ENCODE measurements at places on chromosomes 12 and 14. TPM values are rescaled to one million over a fixed set of nuclear protein-coding genes. Genes with fewer than 3 reads are reported as not detected.

KRT78 gene
- total RNA-seq: 0.73 TPM

OR6S1 gene
- not detected for total RNA-seq

CARMIL3 gene
- not detected for total RNA-seq

LRFN5 gene
- total RNA-seq: not detected

KLHDC1 gene
- 3.1 TPM for total RNA-seq

IL26 gene
- not detected for total RNA-seq

RPL10L gene
- total RNA-seq: not detected

SRRM4 gene
- total RNA-seq: 2.6 TPM

GRCh38 chr14:31787377-31787776 is 226.2 kb downstream of the NUBPL start:
- H3K27me3 ChIP-seq: no peaks in the 10 kb centered on the region
- H3K36me3 ChIP-seq: no peaks in the 10 kb centered on the region
- H3K4me1 ChIP-seq: no peaks in the 10 kb centered on the region
- H3K4me3 ChIP-seq: no peak overlapping the region

DNA sequence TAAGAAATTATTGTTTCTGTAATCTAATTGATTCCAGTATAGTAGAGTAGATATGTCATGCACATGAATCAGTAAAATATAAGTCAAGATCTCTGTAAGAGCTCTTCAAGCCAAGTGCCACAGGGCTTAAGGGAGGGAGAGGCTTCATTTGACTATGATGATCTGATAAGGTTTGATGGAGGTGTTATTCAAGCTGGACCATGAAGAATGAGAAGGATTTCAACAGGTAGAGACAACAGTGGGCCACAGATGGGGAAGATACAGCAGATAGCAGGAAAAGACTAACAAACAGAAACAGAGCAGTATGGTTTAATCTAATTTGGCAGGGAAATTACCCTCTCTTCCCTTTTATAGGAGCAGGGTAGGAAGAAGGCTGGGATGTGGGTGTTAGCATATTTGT is 40.6 kb upstream of the FKBP4 start:
- peaks cover 4% of the 10 kb centered on the region for H3K4me1 ChIP-seq
- DNase-seq: no peak
- H3K27ac ChIP-seq: no peak overlapping the region
- H3K36me3 ChIP-seq: peaks cover 6% of the 10 kb centered on the region
- H3K4me3 ChIP-seq: no peak overlapping the region

- H3K27me3 ChIP-seq: no peaks in the 10 kb centered on the region
- no peaks in the 10 kb centered on the region for H3K36me3 ChIP-seq
- peak; percentile 49 for DNase-seq
- no peaks in the 10 kb centered on the region for H3K4me1 ChIP-seq
- no peak overlapping the region for H3K4me3 ChIP-seq
- H3K27ac ChIP-seq: peak overlapping the region; percentile 57
Observed at GRCh38 chr12:95701722-95702418, 88.7 kb downstream of the NTN4 start.

DNA sequence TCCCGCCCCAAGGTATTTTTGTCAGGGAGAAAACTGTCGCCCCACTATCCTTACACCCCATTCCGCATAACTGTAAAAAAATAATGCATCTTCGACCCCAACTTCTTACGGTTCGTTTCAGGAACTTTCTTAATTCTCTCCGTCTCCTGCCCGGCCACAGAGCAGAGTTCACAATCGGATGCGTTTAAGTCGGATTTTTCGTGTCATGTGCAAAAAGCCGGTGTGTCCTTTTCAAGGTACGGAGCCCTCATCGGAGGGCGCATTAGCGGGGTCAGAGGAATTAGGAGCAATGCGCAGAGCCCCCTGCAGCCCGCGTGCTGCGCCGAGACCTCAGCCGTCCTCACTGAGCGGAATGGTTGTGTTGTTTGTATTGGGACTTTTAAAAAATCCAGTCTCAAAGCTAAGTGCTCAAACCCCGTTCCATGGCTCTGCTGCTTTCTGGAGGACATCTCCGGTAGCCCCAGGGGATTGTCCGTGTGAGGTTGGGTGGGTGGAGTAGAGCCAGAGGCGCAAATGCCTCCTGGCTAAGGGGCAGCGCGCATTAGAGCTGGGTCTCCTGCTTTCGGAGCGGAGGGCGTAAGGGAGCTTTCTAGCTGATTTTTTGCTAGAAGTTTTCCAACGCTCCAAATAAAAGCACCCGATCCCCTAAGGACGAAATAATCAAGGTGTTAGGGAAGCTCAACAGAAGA is 3.9 kb upstream of the GSC start:
- peaks cover 87% of the 10 kb centered on the region for H3K27me3 ChIP-seq
- H3K36me3 ChIP-seq: no peaks in the 10 kb centered on the region
- H3K4me1 ChIP-seq: peaks cover 29% of the 10 kb centered on the region
- peak; percentile 11 for DNase-seq
- no peak overlapping the region for H3K4me3 ChIP-seq

DNA sequence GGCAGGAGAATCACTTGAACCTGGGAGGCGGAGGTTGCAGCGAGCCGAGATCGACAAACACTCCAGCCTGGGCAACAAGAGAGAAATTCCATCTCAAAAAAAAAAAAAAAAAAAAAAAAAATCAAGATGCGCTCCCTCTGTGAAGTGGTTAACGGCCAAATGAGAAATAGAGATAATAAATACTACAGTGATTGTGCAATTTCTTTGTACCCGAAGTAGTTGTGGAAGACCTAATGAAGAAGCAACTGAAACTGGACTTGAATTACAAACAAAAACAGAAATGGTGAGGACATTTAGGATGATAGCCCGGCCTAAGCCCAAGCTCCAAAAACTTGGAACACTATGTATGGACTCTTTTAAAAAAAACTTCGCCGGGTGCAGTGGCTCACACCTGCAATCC is 44.2 kb upstream of the CDK17 start:
- no peaks in the 10 kb centered on the region for H3K4me1 ChIP-seq
- no peak for DNase-seq
- no peaks in the 10 kb centered on the region for H3K36me3 ChIP-seq
- no peak overlapping the region for H3K27ac ChIP-seq
- no peaks in the 10 kb centered on the region for H3K27me3 ChIP-seq
- no peak overlapping the region for H3K4me3 ChIP-seq

- peak within 1 kb of the TSS; percentile 85 for H3K4me3 ChIP-seq
- H3K36me3 ChIP-seq: peaks cover 6% of the 10 kb centered on the region
- no peaks in the 10 kb centered on the region for H3K27me3 ChIP-seq
- peak; percentile 99 for DNase-seq
- peak within 1 kb of the TSS; percentile 97 for H3K27ac ChIP-seq
- peaks cover 32% of the 10 kb centered on the region for H3K4me1 ChIP-seq
Observed at GRCh38 chr14:89955745-89956660, at the start of gene TDP1. TSS of gene TDP1 (plus strand) at chr14:89955927. CDS start at chr14:89963115, 7,188 bp downstream.

GRCh38 chr12:6166808-6167207 is 33.4 kb upstream of the CD9 start:
- H3K36me3 ChIP-seq: no peaks in the 10 kb centered on the region
- peak overlapping the region; percentile 78 for H3K27ac ChIP-seq
- no peaks in the 10 kb centered on the region for H3K27me3 ChIP-seq
- no peak overlapping the region for H3K4me3 ChIP-seq
- no peak for DNase-seq

- peaks cover 89% of the 10 kb centered on the region for H3K36me3 ChIP-seq
- peaks cover 3% of the 10 kb centered on the region for H3K4me1 ChIP-seq
- no peaks in the 10 kb centered on the region for H3K27me3 ChIP-seq
Observed at GRCh38 chr14:91220581-91221000, 23.9 kb downstream of the GPR68 start.

- no peaks in the 10 kb centered on the region for H3K27me3 ChIP-seq
- H3K4me3 ChIP-seq: no peak overlapping the region
- peaks cover 26% of the 10 kb centered on the region for H3K36me3 ChIP-seq
- no peaks in the 10 kb centered on the region for H3K4me1 ChIP-seq
- H3K27ac ChIP-seq: no peak overlapping the region
- DNase-seq: peak; percentile 93
Observed at GRCh38 chr14:69460093-69460701, 24.3 kb upstream of the PLEKHD1 start.

- no peak overlapping the region for H3K27ac ChIP-seq
- no peak for DNase-seq
- H3K27me3 ChIP-seq: no peaks in the 10 kb centered on the region
- H3K4me1 ChIP-seq: no peaks in the 10 kb centered on the region
- H3K36me3 ChIP-seq: no peaks in the 10 kb centered on the region
- no peak overlapping the region for H3K4me3 ChIP-seq
Observed at GRCh38 chr14:97851428-97851995, 1054.3 kb downstream of the VRK1 start.

GRCh38 chr14:52944254-52944653 is 6.6 kb downstream of the FERMT2 start:
- no peaks in the 10 kb centered on the region for H3K4me1 ChIP-seq
- no peaks in the 10 kb centered on the region for H3K36me3 ChIP-seq
- H3K27ac ChIP-seq: no peak overlapping the region
- H3K4me3 ChIP-seq: no peak overlapping the region
- DNase-seq: no peak

DNA sequence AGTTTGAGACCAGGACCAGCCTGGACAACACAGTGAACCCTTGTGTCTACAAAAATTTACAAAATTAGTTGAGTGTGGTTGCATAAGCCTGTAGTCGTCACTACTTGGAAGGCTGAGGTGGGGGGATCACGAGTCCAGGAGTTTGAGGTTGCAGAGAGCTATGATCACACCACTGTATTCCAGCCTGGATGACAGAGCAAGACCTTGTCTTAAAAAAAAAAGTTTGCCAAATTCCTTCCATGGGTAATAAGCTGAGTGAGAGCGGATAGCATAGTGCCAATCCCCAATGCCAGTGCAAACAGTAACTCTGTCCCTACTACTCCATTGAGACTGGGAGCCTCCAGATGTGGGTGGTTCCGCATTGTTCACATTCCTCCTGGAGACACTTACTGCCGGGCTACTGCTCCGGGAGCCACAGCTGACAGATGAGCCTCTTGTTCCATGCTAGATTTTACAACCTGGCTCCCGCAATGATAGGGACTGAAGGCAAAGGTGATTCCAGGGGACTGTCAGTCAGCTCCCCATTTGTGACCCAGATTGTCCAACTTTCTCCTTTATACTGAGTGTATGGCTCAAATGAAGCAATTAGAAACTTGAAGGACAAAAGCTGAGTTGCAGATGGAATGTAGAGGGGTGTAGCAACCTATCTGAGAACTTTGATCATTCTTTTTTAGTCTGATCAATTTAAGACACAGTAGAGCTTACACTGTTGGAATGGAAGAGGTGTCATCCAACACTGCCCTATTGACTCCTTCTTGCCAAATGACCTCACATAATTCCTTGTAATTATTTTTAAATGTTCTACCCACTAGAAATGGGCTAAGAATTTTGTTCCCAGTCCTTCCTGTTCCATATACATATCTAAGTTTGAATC is 13.4 kb upstream of the FRMD6 start:
- DNase-seq: no peak
- no peaks in the 10 kb centered on the region for H3K4me1 ChIP-seq
- H3K36me3 ChIP-seq: no peaks in the 10 kb centered on the region
- no peaks in the 10 kb centered on the region for H3K27me3 ChIP-seq

- peaks cover 10% of the 10 kb centered on the region for H3K27me3 ChIP-seq
- no peaks in the 10 kb centered on the region for H3K36me3 ChIP-seq
- peaks cover 27% of the 10 kb centered on the region for H3K4me1 ChIP-seq
- H3K27ac ChIP-seq: no peak overlapping the region
- peak; percentile 25 for DNase-seq
- peak overlapping the region; percentile 65 for H3K4me3 ChIP-seq
Observed at GRCh38 chr12:64825143-64826021, 935 bp downstream of the TBC1D30 start.

DNA sequence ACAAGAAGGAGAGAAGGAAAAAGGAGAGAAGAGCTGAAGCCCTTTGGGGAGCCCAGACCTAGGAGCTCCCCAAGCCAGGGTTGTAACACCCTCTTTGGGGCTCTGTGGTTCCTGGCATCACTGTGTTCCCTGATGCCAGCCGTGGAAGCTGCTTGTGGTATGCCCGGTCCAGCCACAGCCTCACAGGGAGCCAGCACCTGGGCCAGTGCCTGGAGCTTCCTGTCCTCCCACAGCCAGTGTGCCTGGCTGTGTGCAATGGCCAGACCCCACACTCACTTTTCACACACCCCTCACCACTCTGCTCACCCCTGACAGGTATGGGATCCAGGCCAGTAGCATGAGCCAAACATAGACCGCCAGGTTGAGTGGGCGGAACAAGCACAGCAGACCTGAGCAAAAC is 834.7 kb downstream of the FLRT2 start:
- no peak overlapping the region for H3K27ac ChIP-seq
- H3K4me3 ChIP-seq: no peak overlapping the region
- no peak for DNase-seq

GRCh38 chr12:53219292-53219955 is 12.4 kb upstream of the ITGB7 start:
- no peak for DNase-seq
- no peaks in the 10 kb centered on the region for H3K27me3 ChIP-seq
- H3K36me3 ChIP-seq: peaks cover 8% of the 10 kb centered on the region
- peak overlapping the region; percentile 99 for H3K27ac ChIP-seq
- H3K4me3 ChIP-seq: peak overlapping the region; percentile 63
- H3K4me1 ChIP-seq: peaks cover 90% of the 10 kb centered on the region

DNA sequence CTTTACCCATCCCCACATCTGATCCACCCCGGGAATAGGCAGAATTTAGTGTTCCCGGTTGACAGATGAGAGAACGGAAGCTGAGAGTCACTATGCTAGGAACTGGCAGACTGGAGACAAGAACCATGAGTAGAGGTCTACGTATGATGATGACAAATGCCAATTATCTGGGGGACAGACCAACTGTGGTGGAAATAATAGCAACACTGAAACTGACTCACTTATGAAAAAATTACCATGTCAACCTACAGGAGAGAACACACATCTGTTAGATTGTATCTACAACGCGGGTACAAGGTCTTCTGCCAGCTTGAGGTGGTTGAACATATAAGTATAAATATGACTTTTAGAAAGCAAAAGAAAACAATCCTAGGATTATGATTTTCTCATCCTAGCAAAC is 15.4 kb upstream of the SELPLG start:
- peaks cover 2% of the 10 kb centered on the region for H3K4me1 ChIP-seq
- H3K27ac ChIP-seq: no peak overlapping the region
- no peak overlapping the region for H3K4me3 ChIP-seq
- peaks cover 81% of the 10 kb centered on the region for H3K36me3 ChIP-seq

GRCh38 chr12:106519607-106520021 is 63.2 kb upstream of the RFX4 start:
- H3K27ac ChIP-seq: no peak overlapping the region
- no peaks in the 10 kb centered on the region for H3K36me3 ChIP-seq
- no peak overlapping the region for H3K4me3 ChIP-seq
- DNase-seq: peak; percentile 70
- no peaks in the 10 kb centered on the region for H3K4me1 ChIP-seq

DNA sequence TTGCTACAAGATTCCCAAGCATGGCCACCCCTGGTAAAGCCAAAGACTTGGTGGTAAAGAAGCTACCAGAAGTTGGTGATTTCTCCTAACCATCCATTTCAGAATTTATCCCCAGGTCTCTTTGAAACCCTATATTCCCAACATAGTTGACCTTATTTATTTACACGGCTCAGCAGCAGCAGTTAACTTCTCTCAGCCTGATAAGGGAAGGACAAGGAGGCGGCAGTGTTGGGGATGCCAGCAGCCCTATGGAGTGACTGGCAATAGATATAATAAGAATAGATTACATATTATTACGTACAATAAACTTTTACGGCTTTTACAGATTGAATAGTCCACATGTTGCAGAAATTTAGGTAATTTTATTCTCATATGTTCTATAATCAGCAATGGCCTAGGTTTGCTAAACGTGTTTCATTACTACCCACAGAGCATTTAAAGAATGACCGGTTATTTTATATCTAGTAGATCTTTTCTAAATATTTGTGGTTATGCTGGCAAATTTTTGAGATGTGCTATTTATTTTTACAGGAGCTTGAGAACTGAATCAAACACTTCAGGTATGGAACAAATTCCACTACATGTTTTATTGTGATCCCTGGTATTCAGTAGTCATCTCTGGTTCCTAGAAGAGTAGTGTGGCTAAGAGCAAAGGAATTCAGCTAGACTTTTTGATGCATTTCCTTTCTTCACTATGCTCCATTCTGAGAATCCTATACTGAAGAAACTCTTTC is 19.8 kb upstream of the PALS1 start:
- DNase-seq: no peak
- no peaks in the 10 kb centered on the region for H3K27me3 ChIP-seq
- H3K4me3 ChIP-seq: no peak overlapping the region
- H3K27ac ChIP-seq: no peak overlapping the region
- no peaks in the 10 kb centered on the region for H3K4me1 ChIP-seq

Measured in stomach (tissue), 19 donors.